Lower leg skin (tissue), 4 donors: ENCODE measurements at places on chromosomes 7 and 10.

- DNase-seq: no peak
These were observed 28.3 kb upstream of the RALA start for GRCh38 chr7:39594988-39595620.

DNA sequence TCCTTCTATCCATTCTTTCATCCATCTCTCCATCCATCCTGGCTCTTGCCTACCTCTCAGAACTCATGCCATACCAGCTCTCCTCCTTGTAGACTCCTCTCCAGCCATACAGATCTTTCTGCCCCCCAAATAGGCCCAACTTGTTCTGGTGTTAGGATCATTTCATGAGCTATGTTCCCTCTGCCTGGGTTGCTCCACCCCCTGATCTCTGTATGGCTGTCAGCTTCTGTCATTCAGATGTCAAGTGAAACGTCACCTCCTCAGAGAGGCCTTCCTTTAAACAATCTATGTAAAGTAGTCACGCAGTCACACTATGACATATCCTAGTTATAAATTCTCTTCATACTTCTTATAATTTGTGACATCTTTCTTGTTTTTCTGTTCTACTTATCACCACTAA, 42.3 kb upstream of the PNLIPRP3 start:
- DNase-seq: no peak

DNA sequence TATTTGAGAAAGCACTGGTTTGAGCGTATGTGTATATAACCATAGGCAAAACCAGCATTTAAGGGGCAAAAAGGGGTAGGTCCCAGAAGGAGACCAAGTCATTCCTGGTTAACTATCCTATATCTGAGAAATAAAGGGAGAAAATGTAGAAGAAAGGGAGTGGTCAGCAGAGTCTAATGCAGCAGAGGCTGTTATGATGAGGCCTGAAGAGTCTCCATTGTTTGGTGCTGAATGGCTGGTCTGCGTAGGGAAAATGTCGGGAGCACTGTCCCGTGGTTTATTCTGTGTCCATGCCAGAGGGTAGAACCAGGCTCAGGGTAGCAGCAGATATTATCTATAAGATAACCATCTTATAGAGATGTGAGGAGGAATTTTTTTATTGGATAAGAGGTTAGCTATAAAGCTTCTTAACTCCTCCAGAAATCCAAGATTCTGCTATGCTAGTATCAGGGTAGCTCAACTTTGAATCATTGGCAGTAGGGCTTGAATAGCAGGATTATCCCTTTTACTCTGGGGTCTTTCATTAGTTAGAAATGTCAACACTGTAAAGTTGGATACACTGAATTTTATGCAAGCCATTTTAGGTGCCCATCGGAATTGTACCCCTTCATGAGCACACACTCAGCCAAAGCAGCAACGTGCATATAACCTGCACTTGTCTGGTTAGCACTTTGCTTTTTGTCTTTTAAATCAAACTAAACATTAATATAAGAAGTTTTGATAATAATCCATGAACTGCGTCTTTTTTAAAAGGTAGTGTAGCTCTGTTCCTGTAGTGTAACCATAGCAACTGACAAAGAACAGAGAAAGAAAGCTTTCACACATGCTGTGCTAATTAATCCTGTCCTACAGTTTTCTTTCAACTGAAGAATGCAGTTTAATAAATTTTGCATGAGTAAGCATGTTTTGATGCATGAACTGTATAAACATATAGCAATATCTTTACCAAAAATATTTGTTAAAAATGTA, 312.0 kb upstream of the FZD1 start:
- no peak for DNase-seq

- no peak for DNase-seq
These were observed 10.2 kb upstream of the SEC61G start for GRCh38 chr7:54769203-54769602.

- DNase-seq: no peak
These were observed 498.7 kb upstream of the MKI67 start for GRCh38 chr10:128624656-128625530.

DNA sequence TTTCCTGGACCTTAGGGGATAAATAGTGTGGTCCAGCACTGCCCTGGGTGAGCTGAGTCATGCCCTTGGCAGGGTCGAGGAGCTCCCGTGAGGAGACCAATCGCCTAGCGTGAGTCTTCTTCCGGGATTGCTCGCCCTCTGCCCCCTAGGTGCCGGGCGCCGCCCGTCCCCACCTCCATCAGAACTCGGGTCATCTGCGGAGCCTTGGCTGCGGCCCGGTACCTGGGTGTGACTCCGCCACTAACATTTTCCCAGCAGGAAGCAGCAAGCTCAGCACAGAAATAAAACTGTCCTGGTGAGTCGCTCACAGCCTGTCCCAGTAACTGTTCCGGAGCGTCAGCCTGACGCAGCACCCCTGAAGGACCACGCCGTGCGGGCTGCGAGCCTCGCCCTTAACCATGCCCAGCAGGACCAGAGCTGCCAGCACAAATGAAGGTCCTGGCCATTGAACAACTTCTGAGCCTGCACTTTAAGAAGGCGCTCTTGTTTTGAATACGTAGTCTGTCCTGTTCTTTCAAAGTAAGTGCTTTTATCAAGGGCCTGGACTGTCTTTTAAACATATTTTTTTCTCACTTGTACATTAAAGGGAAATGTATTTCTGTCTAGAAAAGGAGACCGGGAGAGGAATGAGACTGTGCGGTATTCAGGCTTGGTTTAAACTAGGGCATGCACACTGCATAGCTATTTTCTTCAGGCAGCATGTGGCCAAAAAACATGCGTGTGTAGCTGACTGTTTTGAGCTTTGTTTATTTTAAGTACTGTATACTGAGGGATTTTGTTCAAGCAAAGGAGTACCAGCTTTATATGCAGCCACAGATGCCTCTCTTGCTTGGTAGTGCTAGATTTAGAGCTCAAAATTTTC, 136.7 kb downstream of the HECW1 start:
- DNase-seq: no peak

- no peak for DNase-seq
These were observed 4.0 kb downstream of the GPR15LG start for GRCh38 chr10:84177541-84178141.

GRCh38 chr10:131310551-131311401, 745 bp downstream of the TCERG1L start:
- DNase-seq: no peak

GRCh38 chr10:93917821-93918220, 24.0 kb downstream of the SLC35G1 start:
- no peak for DNase-seq

DNA sequence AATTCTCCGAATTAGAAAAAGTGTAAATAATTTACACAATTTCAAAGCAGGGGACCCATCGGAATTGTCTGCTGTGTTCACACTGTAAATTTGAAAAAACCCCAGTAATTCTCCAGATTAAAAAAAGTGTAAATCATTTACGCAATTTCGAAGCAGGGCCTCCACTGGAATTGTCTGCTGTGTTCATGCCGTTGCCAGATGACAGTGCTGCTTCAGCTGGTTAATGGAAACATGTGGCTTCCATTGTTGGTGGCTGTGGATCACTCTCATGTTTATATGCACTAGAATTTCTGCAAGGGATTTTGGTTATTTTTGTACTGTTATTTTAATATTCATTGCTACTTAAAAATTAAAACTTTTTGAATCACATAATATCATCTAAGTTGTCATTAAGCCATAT, 88.8 kb upstream of the ELMO1 start:
- no peak for DNase-seq

DNA sequence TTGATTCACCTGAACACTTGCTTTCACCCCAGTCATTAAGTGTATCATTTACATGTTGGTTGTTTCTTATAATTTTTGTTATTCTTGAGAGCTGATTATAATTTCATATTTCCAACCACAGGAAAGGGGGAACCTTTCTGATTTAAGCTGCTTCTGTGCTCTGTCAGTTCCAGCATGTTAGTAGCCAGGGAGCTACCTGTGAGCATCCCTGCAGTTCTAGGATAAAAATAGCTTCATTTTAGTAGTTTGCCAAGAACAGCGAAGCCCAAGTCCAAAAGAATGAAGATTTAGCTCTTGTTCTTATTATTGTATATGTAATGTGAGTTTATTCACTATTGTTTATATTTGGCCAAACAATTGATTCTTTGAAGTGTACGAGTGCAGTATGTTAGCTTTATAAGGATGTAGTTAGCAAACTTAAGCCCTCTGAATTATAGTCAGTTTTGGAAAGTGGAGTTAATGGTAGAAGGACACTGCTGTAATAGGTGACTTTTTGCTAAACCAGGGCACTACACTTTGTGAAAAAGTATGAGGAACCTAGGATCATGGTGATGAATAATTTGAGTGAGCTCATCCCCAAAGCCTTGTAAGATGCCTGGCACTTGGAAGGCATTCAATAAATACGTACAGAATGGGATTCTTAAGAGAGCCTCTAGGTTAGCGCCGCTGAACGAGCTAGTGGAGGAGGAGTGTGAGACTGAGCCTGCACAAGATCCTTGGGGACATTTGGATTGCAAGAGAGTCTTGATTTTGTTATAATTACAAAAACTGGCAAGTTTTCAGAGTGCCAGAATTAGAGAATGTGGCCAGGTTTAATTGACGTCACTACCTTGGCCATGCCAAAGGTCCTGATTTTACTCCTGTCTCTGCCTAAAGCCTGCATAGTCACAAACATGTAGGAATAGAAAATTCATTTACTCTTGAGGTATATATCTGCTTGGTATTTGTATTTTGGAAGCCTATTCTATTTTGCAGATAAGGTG, 29.8 kb downstream of the DNAH11 start:
- no peak for DNase-seq

- no peak for DNase-seq
These were observed 131.7 kb downstream of the GRK5 start for GRCh38 chr10:119339109-119339508.

GRCh38 chr7:135333946-135334345, 100.3 kb downstream of the STRA8 start:
- DNase-seq: no peak

- DNase-seq: peak; percentile 71
These were observed 8.7 kb downstream of the NCAPG2 start for GRCh38 chr7:158695726-158696452.

DNA sequence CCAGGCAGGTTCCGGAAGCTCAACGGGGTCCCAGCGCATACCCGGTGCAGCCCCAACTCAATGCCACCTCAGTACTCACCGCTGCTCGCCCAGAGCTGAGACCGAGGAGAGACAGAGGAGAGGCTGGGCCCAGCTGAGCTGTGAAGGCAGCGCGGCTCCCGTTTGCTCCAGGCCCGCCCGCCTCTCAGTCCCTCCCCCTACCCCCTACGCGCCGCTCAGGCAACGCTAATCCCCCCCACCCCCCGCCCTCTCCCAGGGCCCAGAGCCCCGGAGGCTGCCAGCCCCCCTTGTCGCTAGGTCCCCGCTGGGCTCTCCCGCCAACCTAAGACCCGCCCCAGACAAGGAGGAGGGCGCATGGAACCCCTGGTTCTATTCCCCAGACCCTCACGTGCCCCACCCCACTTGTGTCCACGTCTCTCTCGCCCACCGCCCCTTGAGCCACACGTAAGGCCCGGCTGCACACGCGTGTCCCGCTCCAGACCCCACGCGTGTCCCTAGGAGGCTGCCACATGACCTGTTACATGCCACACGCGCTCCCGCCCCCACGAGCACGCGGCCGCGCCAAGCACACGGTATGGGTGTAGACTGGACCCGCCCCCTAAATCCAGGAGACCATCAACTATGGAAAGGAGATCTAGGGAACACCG, at the start of gene PSD:
PSD (minus strand) TSS at position 164 of the 647 bp plus-strand sequence. CDS start 1,747 bp downstream, outside the sequence.
- no peak for DNase-seq

DNA sequence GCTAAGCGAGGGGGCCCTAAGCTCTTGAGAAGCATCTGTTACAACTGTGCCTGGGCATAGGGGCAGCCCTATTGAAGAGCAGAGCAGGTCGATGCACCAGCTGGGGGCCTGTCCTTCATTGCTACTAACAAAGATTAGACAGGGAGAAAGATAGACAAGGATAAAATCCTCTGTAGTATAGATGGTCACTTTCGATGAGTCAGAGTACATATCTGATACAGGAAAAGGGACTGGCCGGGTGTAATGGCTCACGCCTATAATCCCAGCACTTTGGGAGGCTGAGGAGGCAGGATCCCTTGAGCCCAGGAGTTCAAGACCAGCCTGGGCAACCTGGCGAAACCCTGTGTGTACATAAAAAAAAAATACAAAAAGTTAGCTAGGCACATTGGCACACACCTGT, 13.6 kb downstream of the OPTN start:
- no peak for DNase-seq

GRCh38 chr7:20365486-20365885, 34.8 kb downstream of the ITGB8 start:
- DNase-seq: no peak

DNA sequence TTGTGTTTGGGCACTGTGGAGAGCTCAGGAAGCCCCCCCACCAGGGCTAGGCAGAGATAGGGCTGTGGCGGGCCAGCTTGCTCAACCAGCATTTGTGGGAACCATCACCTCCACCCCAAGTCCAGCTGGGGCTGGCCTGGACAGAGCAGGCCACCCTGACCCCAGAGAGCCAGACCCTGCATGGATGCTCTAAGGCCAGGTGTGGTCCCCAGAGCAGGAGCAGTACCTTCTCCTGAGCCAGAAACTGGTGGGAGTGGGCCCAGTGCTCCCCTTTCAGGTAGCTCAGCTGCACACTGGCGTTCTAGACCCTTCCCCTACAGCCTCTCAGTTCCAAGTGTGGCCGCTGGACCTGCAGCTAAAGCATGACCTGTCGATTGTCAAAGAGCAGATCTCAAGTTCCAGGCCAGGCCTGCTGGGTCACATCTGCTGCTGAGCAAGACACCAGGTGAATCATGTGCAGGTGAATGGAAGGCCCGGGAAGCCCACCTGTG, 57.2 kb downstream of the RASGEF1A start:
- peak; percentile 81 for DNase-seq

- DNase-seq: no peak
These were observed 10.8 kb downstream of the ERLIN1 start for GRCh38 chr10:100174699-100175677.

DNA sequence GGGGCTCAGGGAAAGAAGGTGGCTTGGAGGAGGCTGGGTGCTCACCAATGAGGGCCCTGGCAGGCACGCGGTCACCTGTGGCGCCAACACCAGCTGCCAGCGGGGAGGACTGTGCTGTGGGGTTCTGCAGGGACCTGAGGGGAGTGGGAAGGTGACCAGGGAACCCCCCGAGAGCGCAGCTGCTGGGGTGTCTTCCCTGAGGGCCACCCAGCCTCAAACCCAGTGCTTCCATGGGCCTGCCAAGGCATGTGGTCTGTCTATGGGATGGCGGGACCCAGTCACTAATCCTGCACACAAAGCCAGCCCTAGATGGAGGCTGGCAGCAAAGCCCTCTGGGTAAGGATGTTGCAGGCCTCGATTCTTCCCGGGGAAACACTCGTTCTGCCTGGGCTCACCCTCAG, 117.1 kb downstream of the EBF3 start:
- peak; percentile 59 for DNase-seq

GRCh38 chr7:40918701-40919271, 784.0 kb downstream of the SUGCT start:
- no peak for DNase-seq
